ENCODE measurements at places on chromosomes 5 and 9.

- DNase-seq, result no peak
Observed at GRCh38 chr5:139419226-139420192, 15.6 kb upstream of the SPATA24 start.

- DNase-seq, result no peak
Observed at GRCh38 chr5:109563739-109564138, 126.0 kb upstream of the MAN2A1 start.

DNA sequence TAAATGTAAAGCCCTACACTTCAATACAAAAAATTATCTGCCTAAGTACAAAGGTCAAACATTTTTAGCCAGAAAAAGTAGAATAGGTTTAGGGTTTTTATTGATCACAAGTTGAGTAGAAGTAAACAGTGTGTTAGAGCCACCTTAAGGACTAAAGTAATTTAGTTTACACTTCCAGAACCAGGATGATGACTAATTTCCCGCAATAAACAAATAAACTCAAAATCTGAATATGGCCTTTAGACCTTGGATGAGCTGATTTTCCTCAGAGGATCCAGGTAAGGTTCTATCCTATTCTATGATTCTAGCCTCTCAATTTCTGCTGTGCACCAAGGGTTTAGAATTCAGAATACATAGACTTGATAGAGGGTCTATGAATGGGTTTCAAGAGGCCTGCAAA, 179.4 kb upstream of the TBCA start:
- DNase-seq, result no peak

DNA sequence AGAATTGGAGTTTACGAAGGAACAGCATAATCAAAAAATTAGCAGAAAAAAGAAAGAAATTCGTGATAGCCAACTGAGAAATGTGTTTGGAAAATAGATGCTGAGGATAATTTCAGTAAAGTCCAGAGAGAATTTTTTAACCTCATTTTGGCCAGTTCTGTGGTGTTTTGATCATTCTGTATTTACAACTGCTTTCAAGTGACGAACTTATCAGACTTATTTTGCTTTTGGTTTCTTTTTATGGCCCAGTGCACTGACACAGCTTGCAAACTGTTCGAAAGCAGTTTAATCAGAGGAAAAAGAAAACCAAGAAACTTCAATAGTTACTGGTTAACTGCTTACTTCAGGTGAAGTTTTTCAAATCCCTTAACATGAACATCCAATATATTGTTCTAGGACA, 1.9 kb downstream of the SDHA start:
- DNase-seq, result no peak

- no peak for DNase-seq
Observed at GRCh38 chr9:86668488-86668887, 278.8 kb downstream of the GAS1 start.

DNA sequence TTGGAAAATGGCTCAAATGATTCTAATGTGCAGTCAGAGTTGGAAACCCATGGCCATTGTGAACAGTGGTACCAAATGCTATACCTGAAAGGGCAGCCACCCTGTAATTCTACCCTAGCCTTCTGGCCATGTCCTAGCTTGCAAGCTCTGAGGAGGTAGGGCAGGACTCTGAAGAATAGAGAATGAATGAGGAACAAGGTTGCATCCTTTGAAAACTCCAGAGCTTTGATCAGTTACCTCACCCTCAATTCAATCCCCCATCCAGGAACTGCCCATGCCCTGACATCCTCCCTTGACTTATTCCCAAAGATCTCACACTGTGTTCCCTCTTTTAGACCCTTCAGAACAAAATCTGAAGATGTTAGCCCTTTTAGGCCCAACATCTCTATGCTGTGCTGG, 17.8 kb upstream of the ERMP1 start:
- DNase-seq, result no peak

DNA sequence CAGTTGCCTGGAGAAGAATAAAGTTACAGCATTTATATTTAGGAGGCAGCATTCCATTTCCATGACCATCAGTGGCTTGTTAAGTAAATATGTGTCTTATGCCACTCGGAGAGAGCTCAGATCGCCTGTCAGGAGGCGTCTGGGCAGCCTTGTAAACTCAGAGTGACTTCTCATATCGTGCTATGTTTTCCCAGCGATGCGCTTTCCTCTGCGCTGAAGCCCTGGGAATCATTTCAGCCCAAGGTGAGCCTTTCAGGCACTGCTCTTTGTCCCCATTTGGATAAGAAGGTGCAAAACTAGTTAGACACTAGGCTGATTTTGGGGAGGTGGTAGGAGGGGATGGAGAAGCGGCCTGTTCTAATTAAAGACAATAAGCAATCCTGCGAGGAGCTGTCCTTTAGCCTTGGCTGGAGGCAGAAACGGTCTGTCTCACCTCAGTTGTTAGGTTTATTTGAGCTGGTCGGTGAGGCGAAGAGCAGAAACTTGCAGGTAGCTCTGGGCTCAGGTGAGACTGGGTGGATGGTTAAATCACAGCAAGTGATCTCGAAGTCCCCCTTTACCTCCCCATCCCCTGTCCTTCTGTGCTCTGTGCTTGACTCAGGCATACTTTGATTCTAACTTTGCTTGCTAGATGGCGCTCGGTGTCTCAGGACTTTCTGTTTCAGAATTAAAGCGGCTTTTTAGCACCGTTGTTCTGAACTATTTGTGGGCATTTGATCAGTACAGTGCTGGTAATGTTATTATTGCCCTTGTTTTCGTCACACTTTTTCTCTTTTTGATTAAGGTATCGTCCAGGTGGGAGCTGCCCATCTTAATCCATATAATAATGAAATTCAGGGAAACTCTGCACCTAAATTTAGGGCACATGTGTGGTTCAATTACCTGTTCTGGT, 24.6 kb downstream of the NR2F1 start:
- DNase-seq, result no peak

DNA sequence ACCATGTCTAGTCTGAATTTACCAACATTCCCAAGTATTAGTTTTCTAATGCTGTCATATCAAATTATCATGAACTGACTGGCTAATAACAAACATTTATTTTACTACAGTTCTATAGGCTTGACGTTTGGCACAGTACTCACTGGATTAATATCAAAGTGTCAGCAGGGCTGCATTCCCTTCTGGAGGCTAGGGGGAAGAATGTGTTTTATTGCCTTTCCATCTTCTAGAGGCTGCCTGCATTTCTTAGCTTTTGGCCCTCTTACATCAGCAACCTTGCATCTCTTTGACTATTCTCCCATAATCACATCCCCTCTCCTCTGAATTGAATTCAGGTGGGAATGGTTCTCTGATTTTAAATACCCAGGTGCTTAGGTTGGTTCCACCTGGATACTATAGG, 84.7 kb downstream of the EDIL3 start:
- no peak for DNase-seq

- DNase-seq, result no peak
Observed at GRCh38 chr5:91103353-91104061, 279.6 kb downstream of the ARRDC3 start.

GRCh38 chr5:179243333-179243732, 101.9 kb downstream of the ADAMTS2 start:
- DNase-seq, result no peak

GRCh38 chr5:110638970-110639902, 87.2 kb downstream of the TMEM232 start:
- no peak for DNase-seq

DNA sequence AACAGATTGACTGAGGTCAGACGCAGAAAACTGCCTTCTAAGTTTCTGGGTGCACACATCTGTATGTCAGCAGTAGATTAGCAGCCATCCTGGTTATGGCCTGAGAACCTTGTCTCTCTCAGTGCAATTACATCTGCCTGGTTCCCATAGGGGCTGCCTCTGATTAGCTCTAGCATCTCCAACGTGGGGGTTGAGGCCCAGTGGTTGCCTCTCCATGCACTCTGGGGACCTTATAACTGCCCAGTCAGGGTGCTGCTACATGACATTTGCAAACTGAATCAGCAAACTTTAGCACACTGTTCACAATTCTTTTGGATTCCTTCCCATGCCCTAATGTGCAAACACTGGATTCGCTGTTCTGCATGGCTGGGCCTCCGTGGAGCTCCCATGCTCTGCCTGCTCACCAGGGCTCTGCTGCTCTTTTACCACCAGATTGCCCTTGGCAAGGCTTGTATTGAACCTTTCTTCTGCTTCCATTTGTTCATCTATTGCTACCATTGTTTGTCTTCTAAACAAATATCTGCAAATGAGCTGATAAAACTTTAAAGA, 36.2 kb downstream of the SNX18 start:
- no peak for DNase-seq

DNA sequence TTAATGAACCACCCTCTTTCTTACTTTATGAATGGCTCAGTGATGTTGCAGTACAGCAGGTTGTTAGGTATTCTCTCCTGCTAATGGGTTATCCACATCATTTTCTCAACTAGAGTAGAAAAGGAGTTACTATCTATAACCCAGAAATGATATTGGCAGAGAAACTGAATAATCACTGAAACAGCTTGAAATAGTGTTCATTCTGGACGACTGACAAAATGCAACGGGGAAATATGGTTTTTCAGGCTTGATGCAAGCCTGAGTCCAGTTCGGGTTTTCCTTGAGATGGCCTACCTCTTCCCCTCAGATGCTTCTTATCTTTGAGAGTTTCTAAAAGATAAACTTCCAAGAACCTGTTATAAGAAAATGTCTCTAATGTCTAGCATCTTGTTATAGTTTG, 187.3 kb downstream of the RAB3C start:
- DNase-seq, result peak; percentile 35

- peak; percentile 49 for DNase-seq
Observed at GRCh38 chr5:146533260-146533857, 17.4 kb upstream of the GPR151 start.

DNA sequence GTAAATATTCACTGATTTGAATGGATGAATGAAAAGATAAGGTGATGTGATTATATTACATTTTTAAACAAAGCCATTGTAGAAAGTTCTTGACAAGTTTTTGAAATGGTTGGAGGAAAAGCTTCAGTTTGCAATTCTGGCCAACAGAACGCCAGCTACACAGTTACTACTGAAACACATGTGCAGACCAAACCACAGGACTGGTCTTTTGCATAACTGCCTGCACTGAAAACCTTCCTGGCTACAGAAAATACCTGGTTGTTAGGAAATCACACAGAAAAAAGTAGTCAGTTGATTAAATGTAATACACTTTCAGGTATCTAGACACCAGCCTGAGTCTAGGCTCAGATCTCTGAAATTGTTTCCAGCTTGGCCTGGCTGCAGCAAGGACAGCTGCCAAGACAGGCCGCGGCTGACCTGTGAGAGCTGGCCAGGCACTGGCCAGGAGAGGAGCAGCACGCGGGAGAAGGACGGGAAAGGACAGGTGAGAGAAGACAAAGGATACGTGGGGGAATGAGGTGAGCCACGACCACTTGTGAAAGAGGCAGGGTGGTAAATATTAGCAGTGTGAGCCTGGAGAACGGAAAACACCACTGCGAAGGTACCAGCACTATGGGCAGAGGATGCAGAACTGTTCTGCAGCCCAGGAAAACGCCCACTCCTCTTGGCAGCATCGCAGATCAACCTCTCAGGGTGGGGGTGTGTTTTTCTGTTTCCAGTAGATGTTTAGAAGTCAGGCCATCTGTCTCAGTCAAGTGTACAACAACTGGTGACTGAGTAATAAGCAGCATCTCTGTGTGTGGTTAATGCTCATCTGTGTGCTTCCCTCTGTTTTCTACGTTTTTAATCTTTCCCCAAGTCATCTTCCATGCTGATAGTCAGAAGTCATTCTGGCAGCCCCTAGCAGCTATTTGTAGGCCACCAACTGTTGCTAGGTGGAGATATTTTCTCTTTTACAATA, 137.4 kb downstream of the SCAMP1 start:
- DNase-seq, result peak; percentile 29

- no peak for DNase-seq
Observed at GRCh38 chr5:171295299-171295698, 13.7 kb upstream of the TLX3 start.

- no peak for DNase-seq
Observed at GRCh38 chr9:37407468-37407867, 15.0 kb upstream of the GRHPR start.

GRCh38 chr9:135728436-135729110, 26.6 kb downstream of the KCNT1 start:
- no peak for DNase-seq

- DNase-seq, result no peak
Observed at GRCh38 chr9:137217276-137218211, 4.5 kb downstream of the RNF208 start.

- no peak for DNase-seq
Observed at GRCh38 chr5:119743927-119744326, 114.6 kb downstream of the FAM170A start.

GRCh38 chr5:56313004-56313531, 79.9 kb upstream of the ANKRD55 start:
- DNase-seq, result no peak

DNA sequence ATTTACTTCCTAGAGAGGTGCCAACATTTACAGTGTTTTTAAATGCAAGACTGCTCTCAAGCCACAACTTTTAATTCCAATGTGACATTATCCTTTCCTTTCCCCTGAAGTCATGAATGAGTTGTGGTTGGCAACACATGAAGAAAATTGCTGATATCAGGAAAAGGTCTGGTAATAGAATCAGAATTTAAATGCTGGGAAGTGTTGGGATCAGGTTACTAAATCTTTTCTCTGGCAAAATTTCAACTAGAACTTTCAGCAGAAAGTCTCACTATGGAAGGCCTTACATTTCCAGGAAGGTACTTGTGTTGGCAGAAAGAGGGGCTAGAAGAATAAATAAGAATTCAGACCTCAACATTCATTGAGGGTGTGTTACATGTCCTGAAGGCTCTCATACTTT, 10.6 kb upstream of the SLC44A1 start:
- no peak for DNase-seq

DNA sequence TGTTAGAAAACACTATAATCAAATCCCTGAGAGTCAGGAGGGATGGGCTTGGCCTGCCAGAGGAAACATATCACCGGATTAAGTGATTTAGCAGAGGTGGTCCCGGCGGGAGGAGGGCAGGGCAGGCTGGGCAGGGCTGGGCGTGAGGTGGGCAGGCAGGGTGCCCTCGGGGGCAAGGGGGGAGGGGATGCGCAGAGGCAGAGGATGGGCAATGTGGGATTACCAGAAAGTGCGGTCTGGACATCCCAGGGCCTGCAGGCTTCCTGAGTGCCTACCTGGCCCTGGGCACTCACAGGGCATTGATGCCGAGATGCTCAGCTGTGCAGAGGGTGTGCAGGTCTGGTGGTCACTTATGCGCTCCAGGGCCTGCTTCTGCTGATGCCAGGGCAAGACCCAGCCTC, 115.2 kb downstream of the ADAMTS2 start:
- DNase-seq, result no peak

- DNase-seq, result no peak
Observed at GRCh38 chr5:72799721-72800120, 16.7 kb upstream of the TNPO1 start.

- DNase-seq, result no peak
Observed at GRCh38 chr9:2788919-2789318, 55.0 kb downstream of the PUM3 start.

DNA sequence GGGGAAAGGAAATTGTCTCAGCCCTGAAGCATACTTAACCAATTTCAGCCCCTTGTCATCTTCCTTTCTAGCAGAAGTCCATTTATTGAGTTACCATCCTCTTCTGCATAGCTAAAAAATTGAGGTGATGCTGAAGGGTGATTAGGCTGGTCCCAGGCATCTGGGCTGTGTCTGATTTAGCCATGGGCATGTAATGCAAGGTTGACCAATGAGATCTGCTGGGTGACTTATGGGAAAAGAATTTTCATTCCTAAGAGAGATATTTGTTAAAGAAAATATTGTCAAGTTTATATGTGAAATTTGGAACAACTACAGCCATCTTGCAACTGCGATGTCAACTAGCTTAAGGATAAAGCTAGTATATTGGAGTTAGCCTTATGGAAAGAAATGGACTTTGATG, 5.1 kb downstream of the ITGA2 start:
- DNase-seq, result no peak

- no peak for DNase-seq
Observed at GRCh38 chr5:140189977-140190871, 15.2 kb downstream of the CYSTM1 start.

Measured in muscle of arm (tissue), 14 donors.